ENCODE measurements at places on chromosomes 13 and 19.

- no peak for DNase-seq
Measured at GRCh38 chr13:19572280-19572679, 10.9 kb upstream of the TPTE2 start.

DNA sequence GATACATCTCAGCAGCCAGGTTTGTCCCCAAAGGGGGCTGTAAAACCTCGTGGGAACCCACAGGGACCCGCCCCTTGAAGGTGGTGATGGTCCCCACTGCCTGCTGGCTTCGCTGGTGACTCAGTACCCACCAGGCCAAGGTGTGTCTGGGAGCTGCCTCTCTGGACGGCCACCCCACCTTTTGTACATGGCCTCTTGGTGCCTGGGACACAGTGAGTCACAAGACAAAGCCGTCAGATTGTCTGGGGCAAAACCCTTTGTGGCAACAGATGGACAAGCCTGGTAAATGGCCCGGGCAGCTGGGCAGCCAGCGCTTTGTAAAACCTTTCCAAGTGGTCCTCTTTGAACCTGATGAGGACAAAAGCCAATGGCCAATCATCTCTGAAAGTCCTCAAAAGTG lies 27.9 kb upstream of the KLF2 start:
- DNase-seq = no peak

DNA sequence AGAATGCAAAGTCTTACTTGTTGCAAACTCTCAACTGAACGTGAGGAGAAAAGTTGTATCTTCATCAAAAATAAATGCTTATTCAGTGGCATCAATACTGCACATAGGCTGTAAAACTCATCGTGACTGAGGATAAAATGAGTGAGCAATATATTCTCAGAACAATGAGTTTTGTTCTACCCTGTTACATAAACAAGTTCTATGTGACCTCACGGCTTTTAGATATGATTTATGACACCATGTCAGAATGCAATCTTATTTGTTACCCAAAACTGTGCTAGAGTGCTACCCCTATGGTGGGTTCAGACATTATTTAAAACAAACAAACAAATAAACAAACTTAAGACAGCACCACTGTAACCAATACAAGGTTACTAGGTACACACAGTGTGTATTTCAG lies 55.4 kb downstream of the FOXO1 start:
- no peak for DNase-seq

- no peak for DNase-seq
Measured at GRCh38 chr13:50636007-50636704, 207.3 kb downstream of the DLEU7 start.

GRCh38 chr13:94711561-94712286 lies 621 bp downstream of the SOX21 start:
- no peak for DNase-seq

GRCh38 chr13:49693877-49694276 lies 2.6 kb upstream of the EBPL start:
- DNase-seq = no peak

DNA sequence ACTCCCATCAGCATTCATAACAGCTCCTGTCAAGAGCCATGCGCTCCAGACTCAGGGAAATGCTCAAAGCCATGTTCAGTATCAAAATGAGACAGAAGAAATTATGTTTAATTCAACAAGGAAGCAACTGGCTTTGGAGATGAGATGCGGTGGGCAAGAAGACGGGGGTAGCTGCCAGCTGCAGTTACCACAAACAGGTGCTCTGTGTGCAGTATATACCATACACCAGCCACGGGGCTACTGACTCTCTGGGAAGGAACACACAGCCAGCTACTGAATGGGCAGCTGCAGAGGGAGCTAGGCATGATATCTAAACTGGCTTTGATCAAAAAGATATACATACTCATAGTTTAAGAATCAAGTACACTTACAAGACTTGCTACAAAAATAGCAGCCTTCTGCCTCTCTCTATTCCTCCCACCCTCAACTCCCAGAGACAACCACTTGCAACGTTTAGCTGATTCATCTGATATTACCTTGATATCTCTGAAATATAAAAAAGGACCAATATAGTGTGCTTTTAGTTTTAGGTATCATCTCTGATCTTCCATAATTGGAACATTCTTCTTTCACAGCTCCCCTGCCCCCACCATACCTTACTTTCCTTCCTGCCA lies 593.0 kb downstream of the UQCRFS1 start:
- DNase-seq = no peak

DNA sequence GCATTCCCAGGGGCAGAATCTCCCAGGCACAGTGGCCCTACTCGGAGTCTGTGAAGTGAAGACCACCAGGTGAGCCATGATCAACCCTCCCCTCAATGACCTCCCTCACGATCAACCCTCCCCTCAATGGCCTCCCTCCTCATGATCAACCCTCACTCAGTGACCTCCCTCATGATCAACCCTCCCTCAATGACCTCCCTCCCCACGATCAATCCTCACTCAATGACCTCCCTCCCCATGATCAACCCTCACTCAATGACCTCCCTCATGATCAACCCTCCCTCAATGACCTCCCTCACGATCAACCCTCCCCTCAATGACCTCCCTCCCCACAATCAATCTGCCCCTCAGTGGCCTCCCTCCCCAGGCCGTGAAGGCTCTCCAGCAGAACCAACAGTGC lies 32.1 kb downstream of the SBNO2 start:
- no peak for DNase-seq

- DNase-seq = no peak
Measured at GRCh38 chr19:7924241-7924640, 1.7 kb downstream of the CTXN1 start.

DNA sequence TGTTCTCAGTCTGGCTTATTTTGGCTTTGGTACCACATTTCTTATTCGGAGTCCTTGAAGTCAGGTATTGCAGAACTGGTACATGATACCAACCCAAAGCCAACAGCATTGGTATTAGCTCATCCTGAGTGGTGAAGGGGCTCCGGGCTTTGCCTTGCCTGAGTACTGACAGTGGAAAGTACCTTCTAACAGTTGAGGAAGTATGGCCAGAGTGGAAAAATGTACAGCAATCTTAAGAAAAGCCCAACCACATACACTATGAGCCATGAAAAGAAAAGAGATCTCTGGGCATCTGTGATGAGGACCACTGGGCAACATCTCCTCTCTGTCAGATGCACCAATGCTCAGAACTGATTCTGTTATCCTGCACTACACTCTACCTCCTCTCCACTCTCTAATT lies 8.3 kb downstream of the LCP1 start:
- DNase-seq = no peak

GRCh38 chr13:107866032-107866940 lies 349.1 kb downstream of the LIG4 start:
- DNase-seq = no peak

GRCh38 chr19:14097532-14098151 lies 7.1 kb upstream of the SAMD1 start:
- no peak for DNase-seq

Measured in AG09319 (cell line).